ENCODE measurements at places on chromosomes 16 and 17. TPM values are rescaled to one million over a fixed set of nuclear protein-coding genes. Genes with fewer than 3 reads are reported as not detected.

KRTAP2-3 gene
- not detected for total RNA-seq

FOXN1 gene
- total RNA-seq, result not detected

ARL5C gene
- total RNA-seq, result not detected

ACSM2A gene
- total RNA-seq, result not detected

TBC1D3E gene
- total RNA-seq, result not detected

LRRC46 gene
- not detected for total RNA-seq

SEPTIN12 gene
- not detected for total RNA-seq
